HAP-1 (cell line): ENCODE measurements at places on chromosomes 3 and 15.

DNA sequence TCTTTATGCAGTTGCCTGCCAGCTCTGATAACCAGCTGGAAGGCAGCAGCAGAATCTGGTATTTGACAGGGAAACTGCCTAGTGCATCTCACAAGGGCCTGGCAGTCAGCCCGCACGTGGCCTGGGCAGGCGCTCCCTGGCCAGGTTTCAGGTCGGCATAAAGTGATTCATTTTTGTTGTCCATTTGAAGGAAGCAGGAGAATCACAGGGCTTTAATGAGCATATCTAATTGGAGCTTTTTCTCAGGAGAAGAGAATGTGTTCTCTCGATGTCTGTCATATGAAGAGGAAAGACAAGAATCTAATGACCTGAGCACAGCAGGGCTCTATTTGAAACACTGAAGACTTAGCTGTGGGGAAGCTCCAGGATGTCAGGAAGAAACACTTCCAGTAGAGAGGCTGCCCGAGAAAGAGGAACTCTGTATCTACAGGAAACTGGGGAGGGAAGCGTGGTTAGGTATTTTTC lies 98.8 kb upstream of the MB21D2 start:
- DNase-seq: no peak

GRCh38 chr15:63877713-63878271 lies 44.0 kb upstream of the HERC1 start:
- no peak for DNase-seq

DNA sequence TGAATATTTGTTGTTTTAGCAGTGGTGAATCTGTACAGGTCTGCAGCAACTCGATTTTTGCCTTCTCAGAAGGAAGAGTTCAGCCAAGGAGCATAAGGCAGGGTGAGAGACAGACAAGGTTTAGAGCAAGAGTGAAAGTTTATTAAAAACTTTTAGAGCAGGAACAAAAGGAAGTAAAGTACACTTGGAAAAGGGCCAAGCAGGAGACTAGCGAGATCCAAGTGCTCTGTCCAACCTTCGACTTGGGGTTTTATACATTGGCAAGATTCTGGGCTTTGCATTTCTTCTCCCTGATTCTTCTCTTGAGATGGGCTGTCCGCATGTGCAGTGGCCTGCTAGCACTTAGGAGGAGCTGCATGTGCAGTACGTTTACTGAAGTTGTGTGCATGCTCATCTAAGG lies 46.7 kb upstream of the AADACL2 start:
- DNase-seq: no peak

GRCh38 chr3:33956206-33956605 lies 157.8 kb downstream of the PDCD6IP start:
- no peak for DNase-seq

- DNase-seq: no peak
Measured at GRCh38 chr3:76111808-76112207, 326.5 kb upstream of the ZNF717 start.

- no peak for DNase-seq
Measured at GRCh38 chr15:90711418-90711824, 5.7 kb upstream of the BLM start.
